ENCODE measurements at places on chromosomes 12 and 14.

DNA sequence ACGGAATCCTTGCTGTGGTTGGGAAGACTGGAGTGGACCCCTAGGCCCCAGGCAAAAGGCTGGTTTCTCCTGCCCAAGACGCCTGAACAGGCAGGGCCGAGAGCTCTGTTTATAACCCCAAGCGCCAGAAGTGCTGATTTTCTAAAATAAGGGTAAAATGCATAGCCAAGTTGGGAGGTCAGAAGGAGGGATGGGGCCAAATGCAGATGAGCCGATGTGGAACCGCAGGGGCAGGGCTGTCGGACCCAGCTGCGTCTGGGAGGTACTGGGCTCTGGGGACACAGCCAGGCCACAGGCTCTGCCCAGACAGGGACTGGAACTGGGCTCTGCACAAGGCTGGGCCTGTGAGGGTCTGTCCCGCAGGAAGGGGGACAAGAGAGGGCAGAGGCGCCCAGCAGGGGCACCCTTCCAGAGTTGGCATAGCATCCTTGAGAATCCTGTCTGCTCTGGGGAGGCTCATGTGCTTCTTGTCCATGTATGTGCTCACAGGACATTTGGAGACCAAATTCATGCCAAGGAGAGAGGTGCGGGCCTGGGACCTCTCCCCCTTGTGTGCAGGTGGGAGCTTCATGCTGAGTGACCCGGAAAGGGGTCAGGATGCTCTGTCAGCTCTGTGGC lies 49.1 kb downstream of the JAG2 start:
- no peak for DNase-seq

DNA sequence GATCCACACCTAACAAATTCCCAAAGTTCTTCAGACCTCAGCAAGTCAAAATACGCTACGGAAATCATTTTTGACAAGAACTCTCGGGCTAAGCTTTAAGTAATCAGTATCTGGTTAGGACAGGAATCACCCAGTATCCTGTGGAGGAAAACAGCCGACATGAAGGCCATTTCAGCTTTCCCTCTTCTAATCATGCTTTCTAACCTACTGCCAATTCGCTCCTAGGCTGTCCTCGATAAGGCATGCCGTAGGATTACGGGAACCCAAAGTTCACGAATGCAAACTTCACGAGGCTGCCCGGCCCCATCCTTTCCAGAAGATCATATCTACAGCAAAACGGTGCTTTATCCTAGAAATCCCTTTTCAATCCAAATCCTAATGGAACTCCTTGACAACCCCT lies 81.8 kb upstream of the PTPRB start:
- no peak for DNase-seq

GRCh38 chr12:5996459-5996858 lies 51.4 kb upstream of the ANO2 start:
- no peak for DNase-seq

DNA sequence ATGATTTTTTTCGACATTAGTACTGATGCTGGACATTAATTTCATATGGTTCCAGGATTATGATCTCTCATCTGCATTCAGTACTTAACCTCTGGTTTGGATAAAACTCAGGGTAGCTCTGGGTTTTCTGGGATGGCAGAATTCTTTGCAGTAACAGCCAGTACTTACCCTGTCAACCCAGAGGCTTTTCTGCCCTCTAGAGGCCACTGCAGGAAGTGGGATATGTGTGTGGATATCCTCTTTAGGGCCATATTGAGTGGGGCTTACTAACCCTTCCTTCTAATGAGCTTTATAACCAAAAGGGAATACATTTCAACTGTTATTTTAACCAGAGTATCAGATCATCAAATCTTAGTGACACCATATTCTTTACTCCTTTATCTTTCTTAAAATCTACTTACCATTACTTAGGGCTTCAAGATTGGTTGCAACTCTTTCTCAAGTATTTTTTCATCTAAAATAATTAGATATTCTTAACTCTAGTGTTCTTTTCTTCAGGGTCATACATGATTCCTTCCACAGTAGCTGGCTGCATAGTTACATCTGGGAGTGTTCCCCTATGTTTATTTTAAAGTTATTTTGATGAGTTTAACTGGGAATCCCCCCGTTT lies 488.0 kb upstream of the STXBP6 start:
- DNase-seq = no peak

DNA sequence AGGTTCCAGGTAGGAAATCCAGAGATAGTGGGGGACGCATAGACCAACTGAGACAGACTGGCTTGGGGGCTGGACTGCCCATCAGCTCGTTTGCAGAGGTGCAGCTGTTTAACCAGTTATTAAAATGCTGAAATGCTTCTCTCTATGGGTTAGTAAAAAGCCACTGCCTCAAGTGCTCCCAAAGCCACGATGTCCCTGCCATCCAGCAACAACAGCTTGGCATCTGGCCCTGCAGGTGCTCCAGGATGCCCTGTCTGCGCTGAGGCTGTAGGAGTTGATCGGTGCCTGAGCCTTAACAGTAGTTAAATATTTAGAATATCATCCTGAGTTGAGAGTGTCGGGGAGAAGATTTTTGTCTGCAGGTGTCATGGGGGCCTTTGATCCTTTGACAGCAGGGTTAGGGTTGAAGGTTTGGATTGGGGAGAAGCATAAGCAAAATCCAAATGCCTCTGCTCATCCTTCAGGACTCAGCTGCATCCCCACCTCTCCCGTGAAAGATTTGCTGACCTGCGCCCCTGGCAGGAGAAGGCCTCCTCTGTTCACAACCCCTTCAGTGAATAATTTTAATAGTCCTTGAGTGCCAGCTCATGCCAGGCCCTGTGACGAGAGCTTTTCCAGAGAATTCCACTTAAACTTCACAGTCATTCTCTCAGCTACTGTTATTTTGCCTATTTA lies 127.3 kb upstream of the PWP1 start:
- no peak for DNase-seq

DNA sequence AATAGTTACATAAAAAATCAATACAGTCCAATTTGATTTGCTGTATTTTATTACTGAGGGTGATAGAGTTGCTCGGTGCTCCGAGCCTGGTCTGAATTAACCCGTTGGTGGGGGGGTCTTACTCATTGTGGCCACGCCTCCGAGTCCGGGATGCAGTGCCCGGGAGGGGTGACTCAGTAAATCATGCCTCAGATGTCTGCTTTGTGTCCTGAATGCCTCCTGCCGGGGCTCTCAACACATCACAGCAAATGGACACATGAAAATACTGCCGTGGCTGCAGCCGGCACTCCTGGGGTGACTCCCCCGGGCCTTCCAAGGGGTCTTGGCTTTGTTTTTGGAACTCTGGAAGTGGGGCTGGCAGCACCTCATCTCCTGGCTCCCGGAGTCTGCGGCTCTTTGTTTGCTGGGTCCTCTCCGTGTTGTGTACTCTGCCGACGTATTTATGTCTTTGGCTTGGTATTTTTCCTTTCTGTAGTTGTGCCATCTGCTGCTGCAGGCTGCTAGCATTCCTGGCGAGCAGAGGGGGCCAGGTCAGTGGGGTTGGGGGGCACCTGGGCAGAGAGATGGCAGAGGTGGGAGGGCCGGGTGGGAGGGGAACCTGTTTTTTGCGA lies 129.0 kb downstream of the AACS start:
- no peak for DNase-seq

- no peak for DNase-seq
Observed at GRCh38 chr12:108156717-108157116, 27.6 kb downstream of the WSCD2 start.

- no peak for DNase-seq
Observed at GRCh38 chr12:90922145-90922627, 32.8 kb downstream of the CCER1 start.

- DNase-seq = no peak
Observed at GRCh38 chr12:16347391-16348298, at the start of gene MGST1. Gene MGST1, plus strand, starts transcription at chr12:16347645. Its CDS starts 6,608 bp downstream, at chr12:16354253.

GRCh38 chr14:102279688-102280348 lies 25.1 kb downstream of the MOK start:
- DNase-seq = no peak

- DNase-seq = no peak
Observed at GRCh38 chr14:37711356-37711830, 116.0 kb downstream of the TTC6 start.

DNA sequence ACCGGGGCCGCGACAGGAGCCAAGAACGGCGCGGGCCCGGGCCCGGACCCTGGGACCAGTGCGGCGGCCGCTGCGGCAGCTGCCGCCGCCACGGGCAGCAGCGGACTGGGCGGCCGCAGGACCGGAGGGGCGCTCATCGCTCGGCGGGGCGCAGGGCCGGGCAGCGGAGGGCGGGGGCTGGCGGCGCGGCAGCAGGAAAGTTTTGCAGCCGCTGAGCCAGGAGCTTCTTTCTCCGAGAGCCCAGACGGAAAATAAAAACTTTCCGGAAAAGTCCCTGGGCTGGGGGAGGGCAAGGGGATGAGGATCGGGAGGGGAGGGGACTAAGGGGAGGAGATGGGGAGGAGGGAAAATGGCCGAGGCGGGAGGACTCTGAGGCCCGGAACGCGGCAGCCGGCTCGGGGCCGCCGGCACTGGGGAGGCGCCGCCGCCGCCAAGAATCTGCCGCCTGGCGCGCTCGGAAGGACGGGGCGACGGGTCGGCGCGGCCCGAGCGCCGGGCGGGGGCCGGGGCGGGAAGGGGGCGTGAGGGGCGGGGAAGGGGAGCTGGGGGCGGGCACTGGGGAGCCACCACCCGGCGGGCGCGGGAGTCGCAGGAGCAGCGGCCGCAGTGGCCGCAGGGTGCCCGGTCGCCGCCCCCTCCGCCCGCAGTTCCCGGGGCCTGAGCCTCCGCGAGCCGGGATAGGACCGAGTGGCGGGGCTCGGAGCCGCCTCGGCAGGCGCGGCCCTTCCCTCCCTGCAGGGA lies at the start of gene PRKD1:
PRKD1 (minus strand) TSS at position 472 of the 741 bp plus-strand sequence.
- no peak for DNase-seq

- no peak for DNase-seq
Observed at GRCh38 chr14:94244182-94244581, 48.9 kb downstream of the SERPINA10 start.

GRCh38 chr12:105476616-105477015 lies 146.1 kb downstream of the C12orf75 start:
- no peak for DNase-seq
